ENCODE measurements at places on chromosomes 2 and 18. TPM values are rescaled to one million over a fixed set of nuclear protein-coding genes. Genes with fewer than 3 reads are reported as not detected.

OTOS gene
- not detected for total RNA-seq

GLI2 gene
- total RNA-seq, result 45.9 TPM

DNAJC27 gene
- 5.0 TPM for total RNA-seq

ALPI gene
- total RNA-seq, result not detected

COL4A3 gene
- 1.1 TPM for total RNA-seq

TMEM163 gene
- 0.94 TPM for total RNA-seq

YPEL5 gene
- total RNA-seq, result 26.5 TPM

ESPNL gene
- total RNA-seq, result 1.4 TPM

- no peak for DNase-seq
Measured at GRCh38 chr2:104250635-104251034, 603.3 kb upstream of the POU3F3 start.

- DNase-seq, result peak; percentile 51
Measured at GRCh38 chr2:29309090-29310029, 194.1 kb downstream of the CLIP4 start.

DNA sequence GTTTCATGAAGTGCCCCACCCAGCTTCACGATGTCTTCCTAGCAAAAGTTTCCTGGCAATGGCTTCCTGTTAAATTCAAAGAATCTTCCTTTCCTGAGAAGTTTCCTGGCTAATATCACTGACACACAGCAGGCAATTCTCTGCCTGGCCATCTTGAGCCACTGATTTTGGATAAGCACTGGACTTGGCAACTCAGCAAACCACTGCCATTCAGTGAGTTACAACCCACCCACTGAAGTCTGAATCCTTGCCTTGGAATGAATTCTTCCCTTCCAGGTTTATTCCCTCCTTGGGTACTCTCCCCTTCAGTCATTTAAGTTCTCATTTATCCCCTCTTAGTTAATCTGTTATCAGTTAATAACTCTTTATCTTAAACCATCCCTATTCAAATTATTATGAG, 426.0 kb downstream of the MBD2 start:
- no peak for DNase-seq

DNA sequence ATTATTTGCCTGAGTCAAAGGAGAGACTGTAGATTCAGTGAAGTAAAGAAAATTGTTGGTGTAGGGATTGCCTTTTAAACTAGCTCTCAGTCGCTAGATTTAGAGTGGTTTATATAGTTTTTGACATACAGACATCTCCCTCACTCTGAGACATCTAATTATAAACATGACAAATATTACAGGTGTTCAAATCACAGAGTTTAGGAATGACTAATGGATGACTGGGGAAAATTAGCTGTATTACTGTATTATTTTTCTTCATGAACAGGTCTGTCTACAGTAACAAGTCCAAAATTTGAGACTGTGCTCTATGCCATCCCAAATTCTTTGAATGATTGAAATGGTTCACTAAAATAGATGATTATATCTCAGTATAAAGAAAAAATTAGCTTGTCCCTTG, 40.0 kb downstream of the MAP2 start:
- no peak for DNase-seq

DNA sequence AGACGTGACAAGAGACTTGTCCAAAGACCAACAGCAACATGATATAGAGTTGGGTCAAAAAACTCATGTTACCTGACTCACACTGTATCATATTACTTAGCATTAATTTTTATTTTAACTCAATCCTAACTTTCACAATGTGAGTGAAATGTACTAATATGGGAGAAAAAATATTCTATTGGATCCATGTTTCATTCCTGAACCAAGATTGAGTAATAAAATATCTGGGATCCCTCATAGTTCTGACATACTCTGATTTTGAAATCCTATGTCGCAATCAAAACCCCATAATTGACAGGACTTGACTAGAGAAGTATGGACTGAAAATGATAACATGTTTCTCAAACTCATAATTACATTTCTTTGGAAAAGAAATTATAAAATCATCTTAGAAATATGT, 190.4 kb downstream of the RIT2 start:
- no peak for DNase-seq

DNA sequence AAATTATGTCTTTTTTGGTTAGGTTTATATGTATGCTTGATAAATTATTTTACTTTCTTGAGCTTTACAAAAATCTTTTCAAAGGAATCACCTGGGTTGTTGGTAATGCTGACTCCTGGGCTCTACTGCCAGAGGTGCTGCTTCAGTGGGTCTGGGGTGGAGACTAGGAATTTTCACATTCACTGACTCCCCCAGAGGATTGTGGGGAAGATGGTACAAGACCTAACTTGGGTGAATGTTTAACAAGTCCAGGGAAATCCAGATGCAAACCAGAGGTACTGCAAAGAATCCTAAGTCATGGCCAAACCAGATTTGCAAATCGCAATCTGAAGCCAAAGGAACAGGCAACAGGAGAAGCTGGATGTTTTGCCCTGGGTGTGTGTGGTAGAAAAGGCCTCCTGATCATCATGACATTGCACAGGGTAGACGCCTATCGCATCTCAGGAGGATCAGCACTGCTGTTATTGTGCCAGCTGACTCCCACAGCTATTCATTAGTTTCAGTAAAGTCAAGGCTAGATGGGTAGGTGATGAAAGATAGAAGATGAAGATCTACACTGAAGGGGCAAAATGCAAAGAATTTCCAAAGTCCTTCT, 185.2 kb downstream of the BARD1 start:
- no peak for DNase-seq

DNA sequence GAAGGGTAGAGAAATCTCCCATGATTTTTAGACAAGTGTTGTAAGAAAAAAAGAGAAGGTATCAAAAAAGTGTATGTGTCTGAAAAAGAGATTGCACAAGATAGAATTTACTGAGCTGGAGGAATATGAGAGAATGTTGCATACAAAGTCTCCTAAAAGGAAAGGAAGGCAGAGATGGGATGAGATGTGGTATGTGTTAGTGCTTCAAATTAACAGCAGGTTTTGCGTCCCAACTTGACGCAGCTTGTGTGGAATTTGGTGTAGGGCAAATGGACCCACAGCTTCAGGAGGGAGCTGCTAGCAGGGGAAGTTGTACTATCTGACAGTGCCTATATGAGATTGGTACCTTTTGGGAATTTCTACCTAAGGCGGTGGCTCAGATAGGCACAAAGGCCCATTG, 9.0 kb upstream of the RASGRP3 start:
- DNase-seq, result no peak

DNA sequence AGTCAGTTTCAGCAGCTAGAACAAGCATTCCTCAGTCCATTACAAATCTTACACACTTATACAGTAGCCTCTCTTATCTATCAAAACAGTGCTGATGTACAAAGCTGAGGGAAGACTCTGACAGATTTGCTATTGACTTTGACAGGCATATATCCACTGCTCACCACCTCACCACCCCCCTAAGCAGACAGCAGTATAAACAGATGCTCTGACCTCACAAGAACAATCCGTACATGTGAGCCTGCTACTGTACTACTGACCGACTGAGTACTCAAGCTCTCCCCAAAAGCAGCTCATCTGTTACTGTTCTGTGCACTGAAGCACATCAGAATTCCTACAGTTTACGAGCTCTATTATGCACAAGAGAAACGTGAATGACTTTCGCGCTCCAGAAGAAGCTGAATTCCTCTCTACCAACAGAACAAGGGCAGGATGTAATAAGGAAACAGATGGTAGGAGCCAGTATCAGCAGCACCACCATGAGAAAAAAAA, 95.6 kb upstream of the PDE1A start:
- DNase-seq, result no peak

GRCh38 chr2:97740590-97741182, 27.3 kb downstream of the ZAP70 start:
- DNase-seq, result peak; percentile 74

- peak; percentile 5 for DNase-seq
Measured at GRCh38 chr2:239163688-239164334, 237.0 kb downstream of the HDAC4 start.

GRCh38 chr2:193668557-193669323, 1474.0 kb upstream of the TMEFF2 start:
- no peak for DNase-seq

DNA sequence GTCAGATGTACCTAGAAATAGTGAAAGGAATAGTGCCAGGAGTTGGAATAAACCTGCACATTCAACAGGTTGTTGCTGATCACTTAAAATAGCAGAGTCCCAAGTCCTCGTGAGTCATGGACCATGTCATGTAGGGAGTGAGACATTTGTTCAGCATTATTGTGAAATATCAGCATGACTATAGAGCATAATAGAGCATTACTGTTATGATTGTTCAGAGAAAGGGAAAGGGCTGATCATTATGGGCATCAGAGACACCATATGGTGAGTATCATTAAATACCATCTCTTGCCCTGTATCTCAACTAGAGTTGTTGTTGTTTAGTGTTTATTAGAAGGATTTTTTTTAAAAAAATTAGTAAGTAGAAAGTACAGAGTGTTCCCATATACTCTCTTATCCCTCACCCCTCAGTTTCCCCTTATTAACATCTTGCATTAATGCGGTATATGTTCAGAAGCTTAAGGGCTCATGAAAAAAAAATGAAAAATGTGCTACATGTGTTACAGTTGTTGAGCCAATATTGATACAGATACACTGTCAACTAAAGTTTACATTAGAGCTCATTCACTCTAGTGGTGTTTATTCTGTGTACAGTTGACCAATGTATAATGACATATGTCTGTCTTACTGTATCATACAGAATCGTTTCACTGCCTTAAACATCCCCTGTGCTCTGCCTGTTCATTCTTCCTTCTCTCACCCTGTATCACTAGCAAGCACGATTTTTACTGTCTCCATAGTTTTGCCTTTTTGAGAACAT, 5.7 kb downstream of the ELAC1 start:
- DNase-seq, result no peak

DNA sequence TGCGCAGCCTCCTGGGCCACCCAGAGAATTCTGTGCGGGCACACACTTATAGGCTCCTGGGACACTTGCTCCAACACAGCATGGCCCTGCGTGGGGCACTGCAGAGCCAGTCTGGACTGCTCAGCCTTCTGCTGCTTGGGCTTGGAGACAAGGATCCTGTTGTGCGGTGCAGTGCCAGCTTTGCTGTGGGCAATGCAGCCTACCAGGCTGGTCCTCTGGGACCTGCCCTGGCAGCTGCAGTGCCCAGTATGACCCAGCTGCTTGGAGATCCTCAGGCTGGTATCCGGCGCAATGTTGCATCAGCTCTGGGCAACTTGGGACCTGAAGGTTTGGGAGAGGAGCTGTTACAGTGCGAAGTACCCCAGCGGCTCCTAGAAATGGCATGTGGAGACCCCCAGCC, 11.8 kb upstream of the TTLL4 start:
- no peak for DNase-seq

DNA sequence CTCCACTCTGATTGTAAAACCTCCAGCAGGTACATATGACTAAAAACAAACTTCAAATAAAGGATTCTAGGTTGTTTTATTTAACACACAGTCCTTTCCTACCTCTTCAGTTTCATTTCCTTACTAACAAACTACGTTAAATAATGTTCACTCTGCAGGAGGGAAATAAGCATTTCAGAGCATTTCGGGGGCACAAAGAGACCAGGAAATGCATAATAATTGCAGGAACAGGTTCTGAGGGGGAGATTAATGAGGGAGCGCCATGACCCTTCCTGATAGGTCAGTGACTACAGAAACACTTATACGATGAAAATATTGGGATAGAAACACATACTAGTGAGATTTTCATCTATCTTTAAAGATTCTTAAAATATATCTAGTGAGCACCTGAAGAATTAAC, 416.6 kb downstream of the NRXN1 start:
- DNase-seq, result no peak

DNA sequence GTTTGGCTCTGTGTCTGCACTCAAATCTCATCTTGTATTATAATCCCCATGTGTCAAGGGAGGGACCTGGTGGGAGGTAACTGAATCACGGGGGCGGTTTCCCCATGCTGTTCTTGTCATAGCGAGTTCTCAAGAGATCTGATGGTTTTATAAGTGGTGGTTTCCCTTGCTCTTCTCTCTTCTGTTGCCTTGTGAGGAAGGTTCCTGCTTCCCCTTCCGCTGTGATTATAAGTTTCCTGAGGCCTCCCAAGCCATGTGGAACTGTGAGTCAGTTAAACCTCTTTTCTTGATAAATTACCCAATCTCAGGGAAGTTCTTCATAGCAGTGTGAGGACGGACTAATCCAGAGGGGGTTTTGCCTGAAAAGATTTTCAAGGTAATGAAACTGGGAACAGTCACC, 245.4 kb downstream of the GALR1 start:
- no peak for DNase-seq

- DNase-seq, result no peak
Measured at GRCh38 chr2:169839954-169840746, 12.9 kb downstream of the UBR3 start.

- DNase-seq, result no peak
Measured at GRCh38 chr18:1090758-1091157, 186.1 kb downstream of the ADCYAP1 start.

- DNase-seq, result peak; percentile 16
Measured at GRCh38 chr2:237128026-237128703, 42.5 kb downstream of the COPS8 start.

DNA sequence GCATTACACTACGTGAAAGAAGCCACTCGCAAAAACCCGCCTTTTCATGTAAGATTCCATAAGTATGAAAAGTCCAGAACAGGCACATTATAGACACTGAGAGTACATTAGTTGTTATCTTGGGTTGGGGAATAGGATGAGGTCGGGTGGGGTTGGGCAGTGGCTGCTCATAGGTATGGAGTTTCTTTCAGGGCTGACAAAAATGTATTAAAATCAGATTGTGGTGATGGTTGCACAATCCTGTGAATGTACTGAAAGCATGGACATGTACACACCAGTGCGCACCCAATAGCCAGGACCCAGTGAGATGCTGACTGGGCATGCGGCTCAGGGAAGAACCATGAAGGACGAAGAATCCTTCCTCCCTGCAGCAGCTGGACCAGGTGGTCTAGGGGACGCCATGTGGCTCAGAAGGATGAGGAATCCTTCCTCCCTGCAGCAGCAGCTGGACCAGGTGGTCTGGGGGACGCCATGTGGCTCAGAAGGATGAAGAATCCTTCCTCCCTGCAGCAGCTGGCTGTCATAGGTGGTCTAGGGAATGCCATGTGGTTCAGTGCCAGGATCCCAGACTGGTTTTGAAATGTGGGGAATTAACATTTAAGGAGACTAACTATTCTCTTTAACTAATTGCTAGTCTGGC, 50.1 kb downstream of the MBP start:
- no peak for DNase-seq

- no peak for DNase-seq
Measured at GRCh38 chr2:72106978-72107377, 40.7 kb downstream of the CYP26B1 start.

Data from WTC11 (cell line).